ENCODE measurements at places on chromosomes 16 and 17.

DNA sequence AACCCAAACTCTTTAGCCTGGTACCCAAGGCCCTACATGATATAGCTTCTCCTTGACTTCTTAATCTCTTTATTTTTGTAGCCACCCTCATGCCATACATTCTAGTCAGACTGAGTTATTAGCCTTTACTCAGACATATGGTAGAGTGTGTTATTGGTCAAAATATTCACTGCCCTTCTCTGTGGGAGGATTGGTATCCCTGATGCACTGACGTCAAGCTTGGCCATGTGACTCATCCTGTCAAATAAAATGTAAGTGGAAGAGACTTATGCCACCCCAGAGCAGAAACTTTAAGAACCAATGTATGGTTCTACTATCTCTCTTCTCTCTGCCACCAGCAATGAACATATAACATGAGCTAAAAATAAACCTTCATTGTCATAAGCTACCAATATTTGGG is 12.2 kb upstream of the BEAN1 start:
- no peak for DNase-seq

- no peak for DNase-seq
Observed at GRCh38 chr16:52532384-52532783, 14.6 kb downstream of the TOX3 start.

GRCh38 chr17:36048066-36048465 is 16.0 kb upstream of the CCL18 start:
- DNase-seq = no peak

DNA sequence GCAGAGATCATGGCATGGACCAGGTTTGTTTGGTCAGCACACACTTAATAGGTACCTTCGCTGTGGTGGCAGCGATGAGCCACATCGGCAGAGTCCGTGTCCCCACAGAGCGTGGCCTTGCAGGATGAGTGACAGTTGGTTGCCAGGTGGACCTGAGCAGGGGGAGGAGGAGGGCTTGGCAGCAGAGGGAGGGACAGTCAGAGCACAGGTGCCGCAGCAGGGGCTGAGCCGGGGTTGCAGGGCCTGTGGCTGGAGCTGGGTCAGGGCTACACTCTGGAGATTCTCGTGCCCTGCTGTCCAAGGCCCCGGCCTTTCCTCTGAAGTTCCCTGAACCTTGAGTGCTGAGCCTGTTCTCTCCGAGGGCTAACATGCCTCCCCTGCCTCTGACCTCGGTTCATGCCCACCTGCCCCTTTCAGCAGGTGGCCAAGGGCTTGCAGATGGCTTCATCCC is 24.8 kb downstream of the POLR3E start:
- no peak for DNase-seq

- no peak for DNase-seq
Observed at GRCh38 chr16:29824589-29825144, 4.4 kb downstream of the MVP start.

DNA sequence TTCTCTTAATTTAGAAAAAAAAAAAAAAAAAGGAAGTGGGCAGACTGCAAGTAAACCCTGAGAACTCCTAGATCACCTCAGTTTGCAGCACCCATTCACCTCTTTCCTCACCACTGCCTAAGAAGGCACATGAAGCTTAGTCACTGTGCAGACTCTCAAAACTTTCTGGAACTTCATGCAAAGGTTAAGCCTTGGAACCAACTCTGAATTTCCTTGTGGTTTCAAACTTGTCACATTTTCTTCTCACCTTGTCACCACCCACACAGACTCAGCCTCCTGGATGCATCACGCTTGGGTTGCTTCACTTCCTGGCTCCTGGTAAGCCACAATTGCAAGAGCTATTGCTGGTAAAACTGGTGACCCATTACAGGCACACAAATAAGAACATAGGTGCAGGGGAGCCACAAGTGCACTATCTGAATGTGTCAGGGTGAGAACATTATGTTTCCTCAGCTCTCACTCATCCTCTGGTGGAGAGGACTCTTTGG is 15.0 kb upstream of the CPD start:
- DNase-seq = no peak

- no peak for DNase-seq
Observed at GRCh38 chr17:59406808-59407381, 75.4 kb downstream of the YPEL2 start.

GRCh38 chr17:2274414-2274813 is 29.2 kb downstream of the SMG6 start:
- no peak for DNase-seq

DNA sequence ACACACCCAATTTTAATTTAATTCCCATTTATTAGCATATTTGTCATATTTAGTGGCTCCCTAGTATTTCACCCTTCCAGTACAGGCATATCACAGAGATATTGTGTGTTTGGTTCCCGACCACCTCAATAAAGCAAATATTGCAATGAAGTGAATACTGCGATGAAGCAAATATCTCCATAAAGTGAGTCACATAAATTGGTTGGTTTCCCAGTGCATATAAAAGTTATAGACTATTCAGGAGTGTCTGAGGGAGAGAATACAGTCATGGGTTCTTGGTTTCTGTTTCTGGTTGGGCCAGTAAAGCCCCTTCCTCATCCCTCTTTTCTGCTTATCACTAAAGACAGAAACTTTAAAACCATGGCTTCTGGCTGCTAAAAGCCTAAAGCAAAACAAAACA is 295.4 kb upstream of the AXIN2 start:
- DNase-seq = no peak

GRCh38 chr17:6084311-6085161 is 14.4 kb downstream of the WSCD1 start:
- DNase-seq = peak; percentile 81

DNA sequence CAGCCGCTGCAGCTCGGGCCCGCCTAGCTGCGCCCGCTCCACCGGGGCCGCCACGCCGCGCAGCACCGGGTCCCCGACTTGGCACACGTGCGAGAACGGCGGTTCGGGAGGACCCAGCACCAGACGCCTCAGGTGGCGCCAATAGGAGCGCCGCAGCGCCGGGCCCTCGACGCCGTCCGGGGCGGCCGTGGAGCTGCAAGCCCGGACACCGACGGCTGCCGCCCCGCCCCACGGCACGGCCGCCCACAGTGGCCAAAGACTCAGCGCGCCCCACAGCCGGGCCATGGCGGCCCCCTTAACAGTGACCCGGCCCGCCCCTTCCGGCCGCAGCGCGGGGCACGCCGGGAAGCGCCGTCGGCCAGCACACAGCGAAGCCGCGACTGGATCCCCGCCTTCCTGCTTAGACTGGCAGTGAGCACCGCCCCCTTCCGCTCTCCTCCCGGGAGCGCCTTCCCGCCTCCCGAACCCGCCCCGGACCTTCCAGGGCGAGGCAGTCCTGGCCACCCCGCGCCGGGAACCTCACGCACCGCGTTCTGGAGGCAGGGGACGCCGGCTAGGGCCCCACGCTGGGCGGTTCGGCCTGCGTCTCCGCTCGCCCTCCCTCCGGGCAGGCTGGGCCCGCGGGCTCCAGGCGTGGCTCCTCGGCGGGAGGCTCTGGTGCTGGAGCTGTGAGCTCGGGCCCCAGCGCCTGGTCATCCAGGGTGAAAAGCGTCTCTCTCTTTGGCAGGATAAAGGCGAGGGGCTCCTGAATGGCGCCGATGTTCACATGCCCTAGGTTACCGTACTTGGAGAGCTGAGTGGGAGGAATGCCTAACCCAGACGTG is at the start of gene PDF:
Gene PDF, minus strand, starts transcription at position 303 of the 824 bp plus-strand sequence. Its CDS starts 18 bp downstream, at position 285.
- peak; percentile 98 for DNase-seq

DNA sequence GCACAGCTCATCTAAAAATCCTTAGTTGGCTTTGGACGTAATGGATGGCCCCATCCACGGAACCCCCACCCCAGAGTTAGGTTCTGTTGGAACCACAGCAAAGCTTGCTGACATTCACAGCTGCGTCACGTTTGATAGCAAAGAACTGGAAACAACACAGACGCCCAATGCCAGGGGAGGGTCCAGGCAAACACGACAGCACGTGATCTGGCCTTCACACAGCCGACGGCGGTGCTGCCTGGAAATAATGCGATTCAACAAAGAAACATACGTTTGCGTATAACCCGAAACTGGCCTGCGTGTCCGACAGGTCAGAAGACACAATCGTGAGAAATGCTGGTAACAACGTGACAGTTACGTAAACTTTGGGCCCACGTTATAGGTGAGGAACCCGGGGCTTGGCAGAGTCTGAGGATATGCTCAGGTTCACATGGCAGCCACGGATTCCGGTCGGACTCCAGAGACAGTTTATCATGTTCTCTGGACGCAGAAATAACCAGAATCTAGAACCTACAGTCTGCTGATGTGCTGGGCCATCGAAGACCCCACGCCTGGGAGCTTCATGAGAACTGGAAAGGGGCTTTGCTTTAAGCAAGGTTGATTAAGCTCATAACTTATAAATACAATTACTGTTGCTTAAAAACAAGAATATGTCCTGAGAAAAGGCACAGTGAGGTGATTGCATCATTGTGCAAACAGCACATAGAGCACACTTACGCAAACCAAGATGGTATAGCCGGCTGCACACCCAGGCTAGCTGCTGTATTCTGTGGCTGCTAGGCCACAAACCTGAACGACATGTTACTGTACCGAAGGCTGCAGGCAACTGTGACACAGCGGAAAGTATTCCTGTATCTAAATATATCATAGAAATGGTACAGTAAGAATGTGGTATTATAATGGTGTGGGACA is 70.4 kb downstream of the RPH3AL start:
- no peak for DNase-seq

- no peak for DNase-seq
Observed at GRCh38 chr16:414395-415169, 10.9 kb upstream of the RAB11FIP3 start.

GRCh38 chr17:77366206-77366557 is 225.4 kb downstream of the SEC14L1 start:
- DNase-seq = no peak

DNA sequence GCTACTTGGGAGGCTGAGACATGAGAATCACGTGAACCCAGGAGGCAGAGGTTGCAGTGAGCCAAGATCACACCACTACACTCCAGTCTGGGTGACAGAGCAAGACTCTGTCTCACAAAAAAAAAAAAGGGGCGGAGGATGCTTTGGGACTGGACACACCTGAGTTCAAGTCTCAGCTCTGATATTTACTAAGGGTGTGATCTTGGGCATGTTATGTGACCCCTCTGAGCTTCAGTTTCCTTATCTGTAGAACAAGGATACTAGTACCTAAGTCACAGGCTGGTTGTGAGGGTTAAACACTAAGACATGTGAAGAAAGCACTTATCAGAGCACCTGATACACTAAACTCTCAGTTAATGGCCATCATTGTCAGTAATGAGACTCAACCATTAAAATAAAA is 25.9 kb downstream of the HOXB1 start:
- no peak for DNase-seq

DNA sequence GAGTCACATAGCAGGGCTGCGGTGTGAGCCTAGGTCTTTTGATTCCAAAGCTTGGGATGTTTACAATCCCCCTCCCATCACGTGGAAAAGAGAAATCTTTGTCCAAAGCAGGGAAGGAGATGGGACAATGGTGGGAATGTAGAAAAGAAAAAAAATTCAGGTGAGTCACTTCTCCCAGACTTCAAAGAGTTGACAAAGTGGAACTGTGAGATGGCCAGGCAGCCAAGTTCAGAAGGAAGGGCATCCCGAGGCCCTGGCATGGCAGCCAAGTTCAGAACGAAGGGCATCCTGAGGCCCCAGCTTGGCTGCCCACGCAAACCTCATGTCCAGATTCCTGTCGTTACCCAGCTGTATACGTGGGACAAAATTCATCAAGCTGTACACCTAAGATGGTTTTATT is 47.5 kb downstream of the FOXL1 start:
- no peak for DNase-seq

DNA sequence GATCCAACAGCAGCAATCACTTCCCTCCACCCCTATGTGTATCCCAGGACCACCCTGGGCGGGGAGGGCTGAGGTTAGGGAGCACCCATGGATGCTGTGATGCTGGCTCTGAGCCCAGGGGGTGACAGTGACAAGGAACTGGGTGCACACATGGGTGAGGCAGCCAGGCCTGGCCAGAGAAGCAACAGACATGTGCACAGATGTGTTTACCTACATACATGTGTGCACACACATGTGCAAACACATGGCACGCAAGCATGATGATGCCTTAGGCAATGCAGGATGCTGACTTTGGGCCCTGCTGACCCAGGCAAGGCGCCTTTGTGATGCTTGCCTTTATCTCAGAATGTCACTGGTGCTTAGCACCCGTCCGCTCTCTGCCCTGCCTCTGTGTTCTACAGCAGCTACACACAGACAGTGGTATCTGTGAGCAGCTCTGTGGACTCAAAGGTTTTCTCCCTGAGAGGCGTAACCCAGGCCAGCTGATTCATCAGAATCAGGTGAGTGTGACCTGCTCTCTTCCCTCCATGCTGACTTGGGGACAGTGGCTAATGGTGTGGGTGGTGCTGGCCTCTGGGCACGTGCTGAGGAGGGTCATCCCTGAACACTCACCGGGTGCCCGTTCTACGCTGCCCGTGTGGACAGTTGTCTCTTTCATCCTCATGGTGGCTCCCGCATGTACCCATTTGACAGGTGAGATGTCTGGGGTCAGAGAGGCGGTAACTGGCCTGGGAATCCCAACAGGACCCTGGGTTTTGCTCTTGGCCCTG is 38.5 kb upstream of the KSR1 start:
- no peak for DNase-seq

DNA sequence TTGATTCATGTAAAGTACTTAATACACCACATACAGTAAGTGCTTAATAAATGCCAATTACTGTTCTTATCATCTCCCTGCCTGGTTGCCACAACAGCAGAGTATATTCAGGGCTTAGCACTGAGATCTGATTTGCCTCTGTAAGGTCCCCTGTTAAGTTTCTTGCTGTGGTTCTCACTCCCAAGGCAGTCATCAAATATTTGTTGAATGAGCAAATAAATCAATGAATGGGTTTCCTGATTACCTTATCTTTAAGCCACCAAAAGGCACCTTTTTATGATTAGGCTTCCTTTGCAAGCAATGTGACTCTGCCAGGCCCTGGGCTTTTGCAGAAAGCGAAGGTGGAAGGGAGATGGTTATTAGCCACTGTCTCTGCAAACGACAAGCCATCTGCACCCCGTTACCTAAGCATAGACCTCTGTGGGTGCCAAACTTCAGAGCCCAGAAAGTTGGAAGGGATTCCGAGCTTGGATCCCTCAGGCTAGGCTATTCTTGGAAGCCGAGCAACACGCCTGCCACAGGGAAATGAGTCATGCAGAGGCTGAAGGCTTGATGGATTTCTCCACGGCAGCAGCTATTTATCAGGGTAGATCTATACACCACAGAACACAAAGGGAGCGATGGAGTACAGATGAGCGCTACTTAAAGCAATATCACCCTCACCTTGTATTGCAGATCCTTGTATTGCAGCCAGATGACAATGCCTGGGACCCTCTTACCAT is 102.0 kb downstream of the GRIN2A start:
- peak; percentile 32 for DNase-seq

DNA sequence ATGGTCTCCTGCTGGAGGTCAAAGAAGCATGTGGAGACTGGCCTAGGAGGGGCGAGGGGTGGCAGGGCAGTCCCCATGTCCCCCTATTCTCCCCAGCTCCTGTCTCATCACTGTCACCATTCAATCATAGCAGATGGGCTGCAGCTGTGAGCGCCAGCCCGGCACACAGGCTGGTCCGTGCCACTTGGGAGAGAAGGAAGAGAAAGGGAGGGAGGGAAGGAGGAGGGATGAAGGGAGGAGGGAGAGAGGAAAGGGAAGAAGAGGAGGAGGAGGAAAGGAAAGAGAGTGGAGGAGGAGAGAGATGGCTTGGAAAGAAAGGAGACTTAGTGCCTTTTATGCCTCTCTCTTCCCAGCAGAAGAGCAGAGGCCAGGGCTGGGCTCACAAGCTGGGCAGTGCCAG is 12.4 kb downstream of the NEUROD2 start:
- DNase-seq = no peak
